ENCODE measurements at places on chromosomes 12 and 14.

DNA sequence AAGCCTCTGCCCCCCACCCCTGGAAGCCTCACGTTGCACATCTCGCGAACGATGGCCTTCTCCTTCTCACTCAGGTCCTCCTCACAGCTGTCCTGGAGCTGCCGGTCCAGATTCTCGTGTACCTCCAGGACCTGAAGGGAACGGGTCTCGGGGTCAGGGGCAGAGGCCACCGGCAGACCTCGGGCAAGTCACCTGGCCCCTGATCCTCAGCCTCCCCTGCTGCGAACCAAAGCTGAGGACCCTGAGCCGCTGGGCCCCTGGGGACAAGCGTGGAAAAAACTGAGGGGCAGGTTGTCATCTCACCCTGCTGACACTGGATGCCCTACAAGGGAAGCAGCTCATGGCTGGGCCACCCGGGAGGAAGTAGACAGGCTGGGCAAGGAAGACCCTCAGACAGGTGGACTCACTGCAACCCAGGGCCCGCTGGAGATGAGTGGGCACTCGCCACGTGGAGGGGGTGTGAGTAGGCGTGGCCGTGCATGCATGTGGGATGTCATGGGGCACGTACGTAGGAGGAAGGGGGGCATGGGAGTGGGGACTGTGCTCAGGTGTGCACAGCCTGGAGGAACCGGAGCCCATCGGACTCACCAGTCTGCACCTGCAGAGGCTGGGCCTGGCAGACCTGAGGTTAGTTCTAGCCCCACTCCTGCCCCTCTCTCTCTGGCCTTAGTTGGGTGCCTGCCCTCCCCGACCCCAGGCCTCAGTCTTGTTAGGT lies 35.1 kb downstream of the CCNK start:
- no peak for DNase-seq

DNA sequence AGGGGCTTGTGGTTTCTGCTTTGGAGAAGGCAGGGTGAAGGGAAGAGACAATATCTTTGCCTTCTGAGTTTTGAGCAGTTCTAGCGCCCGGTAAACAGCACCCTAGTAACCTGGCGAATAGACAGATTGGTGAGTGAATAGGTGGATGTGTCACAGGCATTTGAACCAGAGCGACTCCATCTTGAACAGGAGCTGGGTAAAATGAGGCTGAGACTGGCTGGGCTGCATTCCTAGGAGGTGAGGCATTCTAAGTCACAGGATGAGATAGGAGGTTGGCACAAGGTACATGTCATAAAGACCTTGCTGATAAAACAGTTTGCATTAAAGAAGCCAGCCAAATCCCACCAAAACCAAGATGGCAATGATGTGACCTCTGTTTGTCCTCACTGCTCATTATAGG lies 643.6 kb upstream of the TMEM132C start:
- DNase-seq = no peak

GRCh38 chr12:103929784-103930033 lies 501 bp upstream of the HSP90B1 start:
- DNase-seq = peak; percentile 88

DNA sequence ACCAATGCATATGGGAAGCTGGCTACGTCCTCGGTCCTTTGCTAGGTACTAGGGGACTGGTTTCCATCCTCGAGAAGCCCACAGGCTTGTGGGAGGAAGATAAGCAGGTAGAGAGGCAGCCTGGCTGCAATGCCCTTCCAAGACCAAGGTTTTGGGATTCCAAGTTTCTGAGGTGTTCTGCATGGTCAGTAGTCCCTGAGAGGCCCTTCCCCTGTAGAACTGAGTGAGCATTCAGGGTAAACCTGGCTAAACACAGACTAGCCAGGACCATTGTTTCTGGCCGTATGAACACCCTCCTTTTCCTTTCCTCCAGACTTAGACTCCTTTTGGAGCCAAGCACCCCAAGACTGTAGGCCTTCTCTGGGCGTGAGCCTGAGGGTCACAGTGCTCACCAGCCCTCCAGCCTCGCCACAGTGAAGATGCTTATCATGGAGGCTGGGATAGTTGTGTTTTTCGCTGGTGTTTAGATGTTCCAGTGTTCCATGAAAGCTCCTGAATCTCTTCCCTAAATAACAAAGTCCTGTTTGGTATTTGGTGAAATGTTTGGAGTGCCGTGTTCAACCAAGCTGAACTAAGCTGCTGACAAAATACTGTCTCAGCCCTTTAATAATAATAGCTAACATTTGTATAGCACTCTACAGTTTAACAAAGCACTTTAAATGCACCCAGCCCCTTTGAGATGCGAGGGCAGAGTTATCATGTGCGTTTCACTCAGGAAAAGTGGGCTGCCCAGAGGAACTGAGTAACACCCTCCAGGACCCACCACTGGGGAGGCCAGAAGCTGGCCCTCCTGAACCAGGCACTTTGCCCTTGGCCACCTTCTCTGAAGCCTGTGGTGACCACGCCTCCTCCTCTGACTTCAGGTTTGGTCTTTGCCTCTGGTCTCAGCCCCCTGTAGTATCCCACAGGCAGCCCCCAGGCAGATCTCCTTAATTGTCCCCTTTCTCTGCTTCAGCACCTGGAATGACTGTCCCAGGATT lies 284.5 kb downstream of the CACNA1C start:
- DNase-seq = no peak

DNA sequence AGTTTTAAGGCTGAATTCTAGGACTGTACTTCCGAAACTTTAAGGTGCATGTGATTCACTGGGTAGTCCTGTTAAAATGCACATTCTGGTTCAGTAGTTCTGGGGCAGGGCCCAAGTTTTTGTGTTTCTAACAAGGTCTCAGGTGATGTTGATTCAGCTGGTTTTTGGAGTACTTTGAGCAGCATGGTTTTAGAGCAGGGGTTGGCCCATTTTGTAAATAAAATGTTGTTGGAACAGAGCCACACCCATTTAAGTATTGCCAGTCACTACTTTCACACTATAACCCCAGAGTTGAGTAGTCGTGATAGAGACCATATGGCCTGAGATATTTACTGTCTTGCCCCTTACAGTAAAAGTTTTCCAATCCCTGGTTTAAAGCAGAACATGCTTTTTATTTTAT lies 111.3 kb downstream of the SYNE2 start:
- DNase-seq = no peak
